Activated CD8-positive, alpha-beta memory T cell treated with anti-CD3 and anti-CD28 coated beads, Interleukin-2, amount 10 ng/mL, durations not matched to agents 7 days and 5 days (primary cell): ENCODE measurements at places on chromosomes 5 and 9. TPM values are rescaled to one million over a fixed set of nuclear protein-coding genes. Genes with fewer than 3 reads are reported as not detected.

GRCh38 chr9:111038331-111039230 is at the start of gene LPAR1:
TSS of gene LPAR1 (minus strand) at chr9:111038470. CDS start at chr9:110972117, 66,353 bp downstream.
- DNase-seq, result no peak

DNA sequence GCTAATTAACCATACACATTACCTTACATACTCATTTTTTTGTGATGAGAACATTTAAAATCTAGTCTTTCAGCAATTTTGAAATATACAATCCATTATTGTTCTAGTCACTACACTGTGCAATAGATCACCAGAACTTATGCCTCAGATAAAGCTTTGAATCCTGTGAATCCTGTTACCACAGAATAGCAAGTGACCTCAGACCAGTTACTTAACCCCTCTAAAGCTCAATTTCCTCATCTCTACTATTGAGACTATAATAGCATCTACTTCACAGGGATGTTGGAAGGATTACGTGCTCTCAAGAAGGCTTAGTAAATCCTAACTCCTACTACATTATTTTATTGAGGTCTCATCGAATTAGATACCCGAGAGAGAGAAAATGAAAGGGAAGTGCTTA is 60.2 kb upstream of the PIP5K1B start:
- DNase-seq, result no peak

GRCh38 chr9:71703172-71703872 is 65.0 kb downstream of the CEMIP2 start:
- DNase-seq, result no peak

GRCh38 chr9:79362100-79363081 is 209.4 kb upstream of the TLE4 start:
- DNase-seq, result no peak

- DNase-seq, result no peak
Observed at GRCh38 chr9:103997856-103998370, 96.2 kb upstream of the SMC2 start.

DNA sequence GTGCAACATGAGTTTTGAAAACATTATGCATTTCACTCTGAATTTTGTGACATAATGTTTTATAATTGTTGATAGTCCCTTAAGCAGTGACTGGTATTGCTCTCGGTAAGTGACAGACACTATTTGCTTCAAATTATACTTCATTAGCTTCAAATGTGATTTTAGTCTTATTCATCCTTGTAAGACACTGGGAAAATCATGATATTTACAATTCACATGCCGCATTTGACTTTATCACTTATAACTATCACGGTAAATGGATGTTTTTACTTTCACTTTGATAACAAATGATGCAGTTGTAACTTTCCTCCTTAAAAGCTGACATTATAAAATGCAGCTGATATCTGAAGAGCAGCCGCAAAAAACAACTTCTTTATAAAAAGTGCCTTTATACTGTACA is 44.1 kb upstream of the ITGA2 start:
- DNase-seq, result no peak

- no peak for DNase-seq
Observed at GRCh38 chr5:174022384-174023095, 23.0 kb upstream of the NSG2 start.

GRCh38 chr5:91374893-91375520 is 8.1 kb downstream of the ARRDC3 start:
- no peak for DNase-seq

DNA sequence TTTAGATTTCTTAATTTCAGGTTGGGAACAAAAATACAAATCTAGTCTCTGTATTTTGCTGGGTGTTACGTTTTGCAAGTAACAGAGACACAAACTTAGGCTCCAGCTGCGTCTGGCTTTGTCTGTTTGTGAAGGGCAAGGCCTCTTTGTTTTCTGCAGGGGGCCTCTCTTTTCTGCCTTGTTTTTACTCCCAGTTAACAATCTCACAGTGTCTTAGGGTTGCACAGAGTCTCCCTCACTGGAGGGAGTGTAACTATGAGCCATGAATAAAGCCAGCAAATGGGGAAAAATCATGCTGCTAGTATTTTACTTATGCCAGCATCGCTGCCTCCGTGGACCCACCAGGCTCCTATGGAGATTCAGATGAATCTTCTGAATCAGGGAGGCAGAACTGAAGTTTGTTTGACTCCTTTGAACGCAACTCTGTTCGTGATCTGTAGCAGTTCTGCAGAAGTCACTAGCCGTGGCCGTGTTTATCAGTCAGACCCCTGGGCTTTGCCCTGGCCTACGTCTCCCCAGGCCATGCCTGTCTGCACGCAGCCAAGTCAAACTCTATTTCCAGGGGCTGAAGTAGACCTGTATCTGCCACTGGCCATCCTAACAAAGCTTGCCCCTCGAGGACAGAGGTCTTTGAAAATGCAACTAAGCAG is 77.2 kb downstream of the ATP10B start:
- no peak for DNase-seq

DNA sequence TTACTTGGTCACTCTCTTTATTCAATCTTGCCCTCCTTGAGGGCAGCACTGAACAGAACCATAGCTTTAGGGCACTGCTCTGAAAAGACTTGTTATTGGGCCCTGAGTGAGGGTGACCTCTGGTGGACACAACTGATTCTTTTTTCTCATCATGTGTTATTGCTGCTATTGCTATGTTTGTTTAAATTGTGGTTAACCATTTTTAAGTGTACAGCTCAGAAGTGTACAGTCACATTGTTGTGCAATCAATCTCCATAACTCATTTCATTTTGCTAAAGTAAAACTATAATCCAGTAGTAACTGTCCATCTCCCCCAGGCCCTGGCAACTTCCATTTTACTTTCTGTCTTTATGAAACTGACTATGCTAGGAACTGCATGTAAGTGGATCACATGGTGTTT is 351.1 kb upstream of the RIOK2 start:
- no peak for DNase-seq

PHYHD1 gene
- 0.63 TPM for total RNA-seq

ABCA1 gene
- total RNA-seq, result 0.23 TPM

MARCHF11 gene
- total RNA-seq, result not detected

NAIP gene
- total RNA-seq, result 7.2 TPM
